ENCODE measurements at places on chromosomes 2 and 18.

DNA sequence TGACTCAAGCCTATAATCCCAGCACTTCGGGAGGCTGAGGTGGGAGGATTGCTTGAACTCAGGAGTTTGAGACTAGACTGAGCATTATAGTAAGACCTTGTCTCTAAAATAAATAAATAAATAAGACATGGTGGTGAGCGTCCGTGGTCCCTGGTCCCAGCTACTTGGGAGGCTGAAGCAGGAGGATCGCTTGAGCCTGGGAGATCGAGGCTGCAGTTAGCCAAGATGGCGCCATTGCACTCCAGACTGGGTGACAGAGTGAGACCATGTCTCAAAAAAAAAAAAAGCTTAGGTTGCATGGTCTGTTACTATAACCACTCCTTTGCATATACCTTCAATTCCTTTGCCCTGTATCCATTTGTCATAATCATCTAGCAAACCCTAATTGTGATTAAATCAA, 3.7 kb downstream of the CYP20A1 start:
- no peak for DNase-seq

DNA sequence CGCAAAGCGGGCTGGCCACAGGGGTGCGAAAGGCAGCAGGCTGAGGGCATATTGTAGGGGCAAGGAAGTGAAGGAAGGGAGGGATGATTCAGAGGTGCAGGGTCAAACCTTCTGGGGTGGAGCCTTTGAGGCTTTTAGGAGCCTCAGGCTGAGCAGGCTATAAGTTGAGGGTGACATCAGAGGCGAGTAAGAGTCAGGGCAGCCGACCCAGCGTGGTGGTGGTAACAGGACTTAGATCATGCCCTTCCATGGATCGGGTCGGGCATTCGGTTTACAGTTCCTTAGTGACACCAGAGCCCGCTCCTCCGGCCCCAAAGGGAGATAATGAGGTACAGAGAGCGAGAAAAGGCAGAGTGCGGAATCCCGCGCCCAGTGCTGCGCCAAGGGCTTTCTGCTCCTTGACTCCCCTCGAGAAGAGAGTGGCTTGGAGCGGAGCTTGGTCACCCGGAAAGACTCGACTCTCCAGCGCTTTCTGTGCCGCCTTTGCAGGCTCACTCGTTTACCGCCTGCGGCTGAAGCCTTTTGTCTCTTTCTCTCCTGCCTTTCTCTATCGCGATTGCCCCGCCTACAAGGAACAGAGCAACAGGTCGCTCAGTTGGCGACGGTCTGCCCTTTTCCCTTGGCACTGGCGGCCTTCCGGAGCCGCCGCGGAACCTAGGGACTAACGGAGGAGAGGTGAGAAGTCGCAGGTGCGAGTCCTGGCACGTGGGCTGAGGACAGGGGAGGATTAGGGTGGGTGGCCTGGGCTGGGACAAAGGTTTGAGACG, 720 bp downstream of the LBX2 start:
- DNase-seq, result no peak

GRCh38 chr2:237935740-237936452, 30.9 kb upstream of the UBE2F start:
- DNase-seq, result no peak

DNA sequence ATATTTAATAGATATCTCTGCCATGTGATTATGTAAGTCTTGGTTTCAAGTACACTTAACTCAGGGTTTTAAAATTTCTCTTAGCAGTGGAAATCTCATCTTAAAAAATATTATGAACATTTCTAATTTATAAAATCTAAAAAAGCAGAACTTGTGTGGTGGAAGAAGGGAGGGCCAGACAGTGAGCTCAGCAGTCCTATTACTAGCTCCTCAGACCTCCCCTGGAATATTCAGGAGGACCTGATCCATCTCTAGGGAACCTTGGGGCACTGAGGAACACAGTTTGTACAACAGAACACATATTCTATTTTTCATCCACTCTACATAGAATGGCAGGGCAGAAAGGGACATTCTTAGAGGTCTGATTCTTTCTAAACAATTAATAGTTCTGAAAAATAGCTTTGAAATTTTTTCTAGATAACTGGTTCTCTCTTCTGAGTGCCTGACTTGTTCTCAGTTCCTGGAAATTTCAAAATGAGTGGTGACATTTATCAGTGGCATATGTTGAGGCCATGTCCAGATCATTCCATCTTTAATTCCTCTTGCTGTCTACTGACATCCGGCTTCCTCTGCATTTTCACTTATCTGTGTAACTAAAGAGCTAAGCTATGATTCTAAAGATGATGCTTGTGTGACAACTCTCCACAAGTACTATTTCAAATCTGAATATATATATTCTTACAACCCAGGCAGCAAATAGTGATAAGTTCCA, 8.2 kb upstream of the MAP4K4 start:
- no peak for DNase-seq

GRCh38 chr2:160289831-160290230, 89.8 kb upstream of the ITGB6 start:
- no peak for DNase-seq

DNA sequence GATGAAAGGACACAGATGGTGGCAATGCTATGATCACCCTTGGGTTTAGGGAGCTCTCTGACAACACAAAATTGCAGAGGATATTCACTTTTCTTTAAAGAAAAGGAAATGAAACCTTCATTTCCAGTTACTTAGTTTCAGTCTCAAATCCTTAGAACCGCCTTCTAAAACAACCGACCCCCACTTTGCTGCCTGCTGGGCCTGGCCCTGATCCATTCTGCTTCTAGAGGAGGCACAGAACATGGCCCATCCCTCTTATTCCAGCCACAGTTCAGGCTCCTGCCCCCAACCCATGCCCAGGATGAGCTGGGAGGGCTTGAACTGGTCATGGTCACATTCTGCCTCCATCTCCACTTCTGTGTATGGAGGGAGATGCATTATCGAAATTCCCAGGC, 311.6 kb downstream of the EN1 start:
- no peak for DNase-seq

Measured in cortex of kidney (tissue), 1 donor.